IPS-NIHi11 (cell line): ENCODE measurements at places on chromosomes 5 and 9.

- DNase-seq: no peak
Measured at GRCh38 chr9:124216474-124217176, 41.1 kb upstream of the NEK6 start.

- DNase-seq: no peak
Measured at GRCh38 chr5:156036640-156037039, 290.3 kb upstream of the SGCD start.

- DNase-seq: no peak
Measured at GRCh38 chr5:15492545-15492944, 7.4 kb upstream of the FBXL7 start.

DNA sequence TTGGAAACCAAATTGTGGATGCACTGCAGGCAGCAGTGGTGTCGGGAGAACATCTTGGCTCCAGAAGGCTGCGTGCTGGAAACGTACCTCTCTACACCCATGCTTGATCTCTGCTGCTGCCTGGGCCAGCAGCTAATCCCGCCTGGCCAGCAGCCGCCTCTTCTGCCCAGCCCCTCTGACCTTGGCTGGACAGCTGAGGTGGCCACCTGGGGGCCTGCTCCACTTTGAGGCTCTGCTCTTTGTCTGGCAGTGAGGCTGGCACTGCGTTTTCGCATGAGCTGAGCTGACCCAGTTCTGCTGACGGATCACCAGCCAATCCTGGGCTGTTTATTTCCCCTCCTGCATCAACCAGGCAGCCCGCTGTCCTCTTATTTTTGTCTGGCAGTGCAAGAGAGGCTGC, 154.9 kb downstream of the TENT4A start:
- DNase-seq: no peak

DNA sequence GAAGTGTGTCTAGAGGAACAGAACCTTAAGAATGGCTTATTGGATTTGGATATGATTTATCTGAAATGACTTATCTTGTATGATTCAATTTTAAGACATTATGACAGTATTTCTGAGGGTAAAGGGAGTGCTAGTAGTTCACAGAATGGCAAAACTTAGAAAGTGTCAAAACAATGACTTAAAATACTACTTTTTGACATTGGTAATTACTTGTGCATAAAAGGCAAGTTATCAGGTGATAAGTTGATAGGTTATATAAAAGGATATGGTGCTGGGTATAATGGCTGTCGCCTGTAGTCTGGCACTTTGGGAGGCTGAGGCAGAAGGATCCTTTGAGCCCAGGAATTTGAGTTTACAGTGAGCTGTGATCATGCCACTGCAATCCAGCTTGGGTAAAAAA, 494.4 kb downstream of the CDH9 start:
- no peak for DNase-seq

DNA sequence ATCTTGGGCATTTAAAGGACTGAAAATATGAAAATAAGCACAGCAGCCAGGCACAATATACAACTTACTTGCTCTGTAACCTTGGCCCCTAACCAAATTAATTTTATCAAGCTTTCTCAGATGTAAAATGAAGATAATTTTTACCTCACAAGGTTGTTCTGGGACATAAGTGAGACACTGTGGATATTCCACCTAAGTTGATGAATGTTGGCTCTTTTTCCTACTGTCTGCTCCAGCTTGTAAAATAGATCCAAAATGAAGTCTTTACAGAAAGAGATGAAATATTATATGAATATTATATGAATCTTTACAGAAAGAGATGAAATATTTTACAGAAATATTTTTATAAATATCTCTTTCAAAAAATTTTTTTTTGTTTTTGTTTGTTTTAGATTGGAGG, 270.1 kb downstream of the DNAH5 start:
- no peak for DNase-seq

DNA sequence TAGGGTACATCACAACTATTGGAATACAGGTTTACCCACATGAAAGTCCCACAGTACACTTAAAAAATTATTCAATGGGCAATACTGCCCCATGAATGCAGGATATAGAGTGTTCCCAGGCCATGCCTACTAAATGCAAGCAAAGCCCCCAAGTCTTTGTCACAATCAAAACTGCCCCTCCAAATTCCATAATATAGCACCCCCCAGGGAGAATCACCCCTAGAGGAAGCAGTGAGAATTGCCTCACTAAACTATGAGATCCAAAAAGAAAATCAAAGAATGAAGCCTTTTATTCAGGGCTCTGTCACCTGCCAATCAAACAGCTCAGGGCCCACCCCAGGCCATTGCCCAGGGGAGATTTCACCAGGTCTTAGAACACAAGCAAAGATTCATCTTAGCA, 90.8 kb downstream of the ATPSCKMT start:
- no peak for DNase-seq

GRCh38 chr5:112234000-112234399, 185.1 kb downstream of the EPB41L4A start:
- DNase-seq: no peak

- no peak for DNase-seq
Measured at GRCh38 chr5:109550077-109550476, 139.7 kb upstream of the MAN2A1 start.

DNA sequence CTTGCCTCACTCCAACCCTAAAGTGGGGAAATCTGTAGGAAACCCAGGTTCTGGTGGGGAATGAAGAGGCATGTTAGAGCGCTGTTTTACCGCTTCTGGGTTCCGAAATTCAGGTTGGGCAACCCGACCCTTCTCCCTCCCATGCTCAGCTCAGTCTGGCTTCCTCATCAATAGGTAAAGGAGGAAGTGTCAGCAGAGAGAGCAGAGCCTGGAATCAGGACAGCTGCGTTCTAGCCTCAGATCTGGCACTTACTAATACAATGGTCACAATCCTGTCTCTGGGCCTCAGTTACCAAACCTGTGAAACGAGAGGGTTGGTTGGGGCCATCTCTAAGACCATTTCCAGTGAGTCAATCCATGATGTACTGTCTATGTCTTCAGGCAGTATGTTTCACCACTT, 16.2 kb upstream of the TNIP1 start:
- DNase-seq: no peak

GRCh38 chr5:149550268-149550583, 1.0 kb downstream of the CSNK1A1 start:
- DNase-seq: no peak

DNA sequence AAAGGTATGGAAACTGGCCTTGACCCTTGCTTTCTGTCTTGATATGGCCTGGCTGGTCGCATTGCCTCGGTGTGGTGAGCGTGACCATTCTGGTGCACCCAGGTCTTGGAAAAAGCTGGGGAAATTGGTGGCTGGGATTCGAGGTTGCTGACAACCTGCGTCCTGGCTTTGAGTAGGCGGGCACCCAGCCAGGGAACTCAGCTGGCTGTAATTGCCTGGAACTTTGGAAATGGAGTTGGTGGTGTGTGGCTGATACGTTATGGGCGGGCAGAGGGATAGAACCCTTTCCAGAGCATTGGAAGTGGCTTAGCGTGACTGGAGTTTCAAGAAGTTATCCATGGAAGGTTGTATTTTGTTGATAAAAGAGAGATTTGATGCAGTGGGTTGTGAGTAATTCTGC, 35.2 kb downstream of the KCNMB1 start:
- no peak for DNase-seq

- DNase-seq: no peak
Measured at GRCh38 chr5:68681929-68682328, 411.9 kb upstream of the SLC30A5 start.

GRCh38 chr5:90480699-90481098, 6.0 kb downstream of the POLR3G start:
- DNase-seq: no peak

GRCh38 chr5:80318212-80318611, 1.6 kb upstream of the SPZ1 start:
- DNase-seq: no peak

DNA sequence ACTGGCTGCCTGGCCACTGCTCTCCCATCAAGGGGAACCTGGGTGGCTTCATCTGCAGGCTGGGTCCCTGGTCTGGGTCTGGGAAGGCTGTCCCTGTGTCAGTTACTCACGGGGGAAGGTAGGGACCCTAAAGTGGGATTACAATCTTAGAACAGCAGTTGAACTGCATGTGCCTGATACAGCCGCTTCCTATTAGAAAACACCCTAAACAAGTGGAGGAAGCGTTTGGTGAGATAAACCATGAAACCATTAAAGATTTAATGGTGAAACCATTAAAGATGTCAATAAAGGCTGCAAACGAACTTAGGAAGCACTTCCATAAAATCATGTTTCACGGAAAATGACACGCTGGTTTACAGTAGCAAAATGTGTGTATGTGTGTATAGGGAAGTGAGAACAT, 2.5 kb upstream of the GFI1B start:
- no peak for DNase-seq

GRCh38 chr9:101977614-101978210, 239.3 kb upstream of the GRIN3A start:
- DNase-seq: no peak

- no peak for DNase-seq
Measured at GRCh38 chr9:124708633-124709291, 62.3 kb downstream of the NR6A1 start.

DNA sequence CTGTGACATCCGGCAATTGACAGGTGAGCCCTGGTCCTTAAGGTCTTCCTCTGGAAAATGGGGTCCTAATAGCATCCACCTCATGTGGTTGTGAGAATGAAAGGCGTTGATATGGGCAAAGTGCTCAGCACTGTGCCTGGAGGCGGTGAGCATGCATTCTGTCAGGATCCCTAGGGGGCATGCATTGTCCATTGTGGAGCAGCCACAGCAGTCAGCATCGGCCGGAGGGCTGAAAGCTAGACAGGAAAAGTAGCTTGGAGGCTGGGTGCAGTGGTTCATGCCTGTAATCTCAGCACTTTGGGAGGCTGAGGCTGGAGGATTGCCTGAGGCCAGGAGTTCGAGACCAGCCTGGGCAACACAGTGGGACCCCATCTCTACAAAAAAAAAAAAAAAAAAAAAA, 122.2 kb downstream of the LHX2 start:
- DNase-seq: peak; percentile 45

DNA sequence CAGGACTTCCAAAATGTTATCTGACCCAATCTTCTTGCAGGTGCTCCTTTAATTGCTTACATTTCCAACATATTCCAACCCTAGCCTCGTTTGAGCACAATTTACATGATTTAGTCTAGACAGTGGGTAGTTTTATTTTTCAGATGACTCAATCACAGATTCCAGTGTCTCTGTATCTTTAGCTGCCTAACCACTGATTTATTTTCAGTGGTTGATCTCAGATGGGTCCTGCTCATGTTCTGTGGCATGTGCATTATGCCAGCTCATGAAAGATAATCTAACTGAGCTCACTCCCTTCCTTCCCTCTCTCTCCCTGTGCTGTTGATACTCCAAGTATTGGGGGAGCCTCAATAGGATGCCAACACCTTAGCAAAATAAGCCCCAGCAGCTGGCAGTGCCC, 106.1 kb upstream of the ICE1 start:
- DNase-seq: no peak

DNA sequence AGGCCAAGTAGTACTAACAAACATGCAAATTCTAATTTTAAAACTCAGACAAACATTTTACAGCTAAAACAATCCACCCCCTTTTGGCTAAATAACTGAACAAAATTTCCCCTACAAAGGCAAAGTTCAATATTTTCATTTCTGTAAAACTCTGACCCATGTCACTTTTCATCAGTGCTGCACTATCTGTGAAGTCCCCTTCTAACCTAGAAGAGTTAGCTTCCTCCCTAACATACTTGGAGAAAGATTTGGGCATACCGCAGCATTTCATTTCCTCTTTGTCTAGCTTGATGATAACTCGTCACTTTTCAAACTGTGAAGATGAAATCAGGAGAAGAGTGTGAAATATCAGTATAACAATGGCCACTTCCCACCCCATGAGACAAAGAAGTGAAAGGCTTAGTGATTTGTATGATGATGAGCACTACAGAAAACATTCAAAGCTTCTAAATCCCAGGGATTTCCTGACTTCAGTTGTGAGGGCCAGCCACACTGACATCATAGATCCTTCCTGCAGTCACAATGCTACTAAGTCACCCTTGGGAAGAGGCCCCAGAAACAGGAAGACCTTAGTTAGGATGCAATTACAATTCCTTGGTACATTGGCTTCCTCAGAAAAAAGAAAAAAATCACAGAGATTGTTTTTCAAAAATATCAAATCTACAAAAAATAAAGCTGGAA, at the start of gene FAM81B:
Gene FAM81B (plus strand): TSS at position 555 of the 681 bp plus-strand sequence. CDS start 24 bp downstream, at position 579.
- DNase-seq: no peak
